ENCODE measurements at places on chromosomes 5 and 9.
A peak's percentile ranks its signal among the peaks of the same experiment; 100 is the strongest.

DNA sequence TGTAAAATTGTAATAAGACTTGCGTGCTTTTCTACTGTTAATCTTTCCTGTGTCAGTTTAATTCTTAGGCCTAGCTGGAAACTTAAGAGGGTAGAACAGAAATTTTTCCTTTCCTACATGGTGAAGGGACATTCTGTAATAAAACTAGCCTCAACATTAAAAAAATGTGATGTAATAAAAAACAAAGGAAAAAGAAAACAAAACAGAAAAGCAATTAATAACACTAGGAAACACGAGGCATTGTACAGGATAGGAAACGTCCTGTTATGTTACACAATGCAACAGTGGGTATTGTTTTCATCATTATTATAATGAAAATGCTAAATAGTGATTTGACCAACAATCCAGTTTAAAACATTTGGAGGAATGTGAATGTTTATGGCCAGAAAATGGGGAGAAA is 47.8 kb downstream of the FXN start:
- DNase-seq: no peak

- DNase-seq: no peak
Measured at GRCh38 chr5:64509828-64510227, 4.0 kb downstream of the RGS7BP start.

GRCh38 chr9:78213712-78214111 is 22.2 kb upstream of the CEP78 start:
- peak; percentile 94 for DNase-seq

DNA sequence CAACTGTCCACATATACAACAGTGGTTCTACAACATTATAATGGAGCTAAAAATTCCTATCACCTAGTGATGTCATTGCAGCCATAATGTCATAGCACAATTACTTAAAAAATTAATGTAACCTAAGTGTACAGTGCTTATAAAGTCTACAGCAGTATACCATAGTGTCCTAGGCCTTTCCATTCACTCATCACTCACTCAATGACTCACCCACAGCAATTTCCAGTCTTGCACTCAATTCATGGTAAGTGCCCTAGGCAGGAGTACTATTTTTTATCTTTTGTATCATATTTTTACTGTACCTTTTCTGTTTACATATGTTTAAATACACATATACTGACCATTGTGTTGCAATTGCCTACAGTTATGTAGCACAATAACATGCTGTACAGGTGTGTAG is 9.6 kb upstream of the PUM3 start:
- DNase-seq: no peak

DNA sequence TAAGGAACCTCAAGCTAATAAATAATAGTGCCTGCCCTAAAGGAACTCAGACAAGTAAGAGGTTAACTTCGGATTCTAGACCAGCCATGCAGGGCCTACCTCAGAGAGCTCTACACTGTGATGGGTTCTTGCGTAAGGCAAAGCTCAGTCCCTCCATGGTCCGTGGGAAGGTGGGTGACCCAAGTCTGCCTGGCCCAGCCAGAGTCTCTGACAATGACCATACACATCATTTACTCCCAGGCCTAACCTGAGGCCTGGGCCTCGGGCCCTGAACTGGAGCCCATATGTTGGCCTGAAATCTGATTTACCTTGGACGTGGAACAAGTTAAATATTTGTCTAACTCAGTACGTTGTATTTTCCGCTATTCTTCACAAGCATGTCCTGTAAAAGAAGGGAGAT is 55.1 kb downstream of the TMEM174 start:
- DNase-seq: no peak

DNA sequence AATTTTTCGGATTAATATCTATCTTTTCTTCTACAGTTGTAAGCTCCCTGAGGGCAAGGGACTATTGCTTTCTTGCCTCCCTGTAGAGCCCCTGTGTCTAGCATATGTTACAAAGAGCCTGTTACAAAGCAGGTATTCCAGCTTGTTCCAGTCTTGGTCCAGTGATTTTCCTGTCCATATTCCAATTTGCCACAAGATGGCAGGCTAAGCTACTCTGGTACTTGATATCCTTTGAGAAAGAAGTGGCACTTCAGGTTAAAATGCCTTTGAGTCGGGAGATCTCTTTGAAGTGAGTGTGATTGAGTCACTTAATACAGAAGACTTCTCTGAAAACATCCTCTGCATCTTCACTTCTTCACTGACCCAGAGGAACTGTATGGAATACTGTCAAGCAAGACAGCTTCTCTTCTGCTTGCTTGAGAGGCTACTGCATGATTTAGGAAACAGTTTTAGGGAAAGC is 24.5 kb downstream of the CAVIN4 start:
- DNase-seq: peak; percentile 81

GRCh38 chr9:109766351-109766750 is 13.6 kb upstream of the PALM2AKAP2 start:
- no peak for DNase-seq

DNA sequence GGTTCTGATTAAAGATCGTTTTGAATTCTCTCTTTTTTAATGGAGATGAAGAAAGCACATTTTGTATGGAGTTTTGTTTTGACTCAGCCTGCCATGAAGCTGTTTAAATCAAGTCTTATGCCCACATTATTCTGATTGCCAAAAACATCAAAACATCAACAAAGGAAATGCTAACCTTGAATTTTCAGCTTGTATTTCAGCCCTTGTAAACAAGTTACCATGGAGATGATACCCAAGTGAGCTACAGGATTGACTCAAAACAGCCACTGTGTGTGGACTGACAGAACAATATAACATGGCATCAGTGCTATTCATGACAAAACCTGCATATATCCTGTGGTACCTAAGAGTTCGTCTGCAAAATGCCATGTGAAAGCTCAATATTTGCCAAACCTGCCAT is 1581.0 kb downstream of the MAT2B start:
- peak; percentile 3 for DNase-seq

GRCh38 chr5:9057406-9058000 is 488.4 kb downstream of the SEMA5A start:
- peak; percentile 94 for DNase-seq

DNA sequence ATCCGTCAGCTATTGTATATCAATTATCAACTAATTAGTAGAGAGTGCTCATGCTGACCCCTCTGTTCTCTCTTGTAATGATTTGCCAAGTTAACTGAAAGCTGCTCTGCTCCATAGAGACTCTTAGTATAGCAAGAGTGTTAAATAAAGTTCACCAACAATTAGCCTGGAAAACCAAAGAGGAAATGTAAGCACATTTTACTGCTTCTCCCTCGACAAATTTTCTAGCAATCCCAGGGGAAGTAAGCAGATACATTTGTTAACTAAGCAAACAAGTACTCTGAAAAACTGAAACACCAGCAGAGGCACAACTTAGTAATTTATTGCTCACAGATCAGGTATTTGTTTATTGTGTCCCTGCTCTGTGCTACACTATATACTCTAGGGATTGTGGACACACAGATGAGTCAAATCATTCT is 162.2 kb downstream of the GLIS3 start:
- no peak for DNase-seq

- DNase-seq: no peak
Measured at GRCh38 chr5:95759634-95760033, 28.5 kb downstream of the RHOBTB3 start.

GRCh38 chr9:138101444-138102234 is 224.1 kb downstream of the CACNA1B start:
- DNase-seq: no peak

GRCh38 chr5:121962347-121962670 is 534 bp downstream of the SRFBP1 start:
- DNase-seq: peak; percentile 54
